ENCODE measurements at places on chromosomes 11 and 22.

GRCh38 chr11:45730014-45730413 is 64.6 kb upstream of the CHST1 start:
- DNase-seq = no peak
- H3K27ac ChIP-seq = no peak overlapping the region
- H3K4me1 ChIP-seq = no peaks in the 10 kb centered on the region
- peaks cover 86% of the 10 kb centered on the region for H3K27me3 ChIP-seq

DNA sequence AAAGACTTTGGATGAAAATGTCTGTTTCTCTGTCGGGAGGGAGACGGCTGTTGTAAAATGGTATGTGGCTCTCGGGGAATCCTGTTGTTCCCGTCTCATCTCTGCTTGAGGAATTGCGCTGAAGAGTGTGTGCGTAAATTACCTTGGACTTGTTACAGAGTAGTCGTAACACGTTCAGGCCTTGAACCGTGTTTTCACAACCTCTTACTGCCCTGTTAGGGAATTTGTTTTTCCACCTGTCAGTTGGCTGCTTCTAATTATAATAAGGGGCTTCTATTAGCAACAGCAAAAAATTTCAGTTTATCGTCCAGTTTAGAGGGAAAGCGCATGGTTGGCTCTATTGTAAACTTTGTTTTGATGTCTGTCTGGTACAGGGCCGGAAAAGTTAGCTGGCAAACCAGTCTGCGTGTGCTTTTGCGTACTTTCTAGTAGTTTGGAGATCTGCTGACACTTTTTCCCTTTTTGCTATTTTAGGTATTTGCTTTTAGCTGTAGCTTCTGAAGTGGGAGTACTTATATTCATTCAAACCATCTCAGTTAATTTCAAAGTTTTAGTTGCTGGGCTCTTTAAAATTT is 1.5 kb downstream of the HIPK3 start:
- H3K4me3 ChIP-seq = peak overlapping the region; percentile 64
- H3K36me3 ChIP-seq = no peaks in the 10 kb centered on the region
- peaks cover 42% of the 10 kb centered on the region for H3K4me1 ChIP-seq
- H3K27me3 ChIP-seq = no peaks in the 10 kb centered on the region
- H3K27ac ChIP-seq = peak overlapping the region; percentile 90

DNA sequence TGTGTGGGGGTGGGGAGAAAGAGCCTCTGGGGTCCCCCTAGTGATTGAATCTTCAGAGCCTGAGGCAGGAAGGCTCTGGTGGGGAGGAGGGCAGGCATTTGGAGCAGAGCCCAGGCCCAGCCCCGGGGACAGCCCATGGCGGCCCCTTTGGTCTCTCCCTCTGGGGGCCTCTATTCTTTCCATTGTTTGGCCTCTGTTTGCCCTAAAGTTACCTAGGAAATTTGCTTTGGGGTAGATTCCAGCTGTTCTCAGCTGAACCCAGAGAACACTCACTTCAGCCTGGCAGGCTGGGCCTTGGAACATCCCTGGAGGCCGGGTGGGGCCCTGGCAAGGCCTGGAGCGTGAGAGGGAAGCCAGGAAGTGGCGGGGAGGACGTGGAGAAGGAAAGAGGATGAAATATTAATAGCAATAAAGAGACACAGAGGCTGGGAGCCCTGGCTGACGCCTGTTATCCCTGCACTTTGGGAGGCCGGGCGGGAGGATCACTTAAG is 22.9 kb upstream of the A4GALT start:
- H3K36me3 ChIP-seq = no peaks in the 10 kb centered on the region
- no peak overlapping the region for H3K27ac ChIP-seq
- H3K4me1 ChIP-seq = peaks cover 54% of the 10 kb centered on the region
- peak; percentile 77 for DNase-seq
- no peaks in the 10 kb centered on the region for H3K27me3 ChIP-seq

DNA sequence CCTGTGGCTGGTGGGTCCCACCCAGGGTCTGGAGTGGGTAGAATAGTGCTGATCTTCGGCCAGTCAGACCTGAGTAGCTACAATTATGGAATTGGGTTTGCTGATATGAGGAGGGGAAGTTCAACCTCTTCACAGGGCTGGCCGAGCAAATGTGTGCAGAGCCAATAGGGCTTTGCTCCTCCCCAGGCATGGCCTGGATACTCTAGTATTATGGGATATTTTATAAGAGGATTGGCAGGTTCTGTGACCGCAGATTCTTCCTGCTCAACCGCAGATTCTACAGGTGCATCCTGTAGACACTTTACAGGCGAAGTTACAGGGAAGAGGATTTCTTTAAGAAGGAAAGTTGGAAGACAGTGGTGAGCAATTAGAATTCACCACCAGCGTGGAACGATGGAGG is 44.3 kb downstream of the TBC1D22A start:
- H3K4me3 ChIP-seq = no peak overlapping the region
- no peaks in the 10 kb centered on the region for H3K36me3 ChIP-seq
- no peak for DNase-seq
- H3K4me1 ChIP-seq = no peaks in the 10 kb centered on the region

DNA sequence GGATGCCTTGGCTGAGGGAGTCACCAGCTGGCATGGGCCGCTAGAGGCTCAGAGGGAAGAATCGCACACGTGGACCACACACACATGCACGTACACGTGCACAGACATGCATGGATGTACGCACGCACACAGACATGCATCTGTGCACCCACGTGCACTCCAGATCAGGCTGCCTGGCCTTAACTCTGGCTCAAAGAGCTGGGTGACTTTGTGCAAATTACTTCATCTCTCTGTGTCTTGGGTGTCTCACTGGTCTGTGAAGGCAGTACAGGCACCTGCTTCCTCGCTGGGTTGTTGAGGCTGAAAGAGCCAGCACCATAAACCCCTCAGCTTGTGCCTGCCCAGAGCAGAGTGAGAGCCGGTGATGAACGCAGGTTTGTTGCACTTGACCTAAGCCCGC is 28.7 kb downstream of the TMPRSS6 start:
- peaks cover 18% of the 10 kb centered on the region for H3K27me3 ChIP-seq
- H3K4me1 ChIP-seq = no peaks in the 10 kb centered on the region
- no peak overlapping the region for H3K27ac ChIP-seq
- H3K4me3 ChIP-seq = no peak overlapping the region
- H3K36me3 ChIP-seq = no peaks in the 10 kb centered on the region
